A549 treated with DMSO at 1 μM for 4 hours (cell line): ENCODE measurements at places on chromosomes 2 and 18. TPM values are rescaled to one million over a fixed set of nuclear protein-coding genes. Genes with fewer than 3 reads are reported as not detected.

The GMPPA gene
- 35.1 to 37.4 TPM (median 37.1 TPM) in 5 replicates for total RNA-seq

The REG1A gene
- total RNA-seq, result not detected in 5 replicates

The SAG gene
- total RNA-seq, result not detected in 5 replicates

The NPPC gene
- 0.35 to 0.50 TPM (median 0.37 TPM) in 3 of 5 replicates, not detected in the others for total RNA-seq

The COBLL1 gene
- 3.1 to 5.1 TPM (median 4.1 TPM) in 5 replicates for total RNA-seq

The ABCG5 gene
- not detected in 5 replicates for total RNA-seq

The TANK gene
- 32.0 to 52.6 TPM (median 43.5 TPM) in 5 replicates for total RNA-seq

The RAMP1 gene
- not detected in 5 replicates for total RNA-seq

The DPYSL5 gene
- total RNA-seq, result 3.5 to 6.4 TPM (median 4.5 TPM) in 5 replicates

The VWC2L gene
- total RNA-seq, result not detected in 5 replicates

The COL4A4 gene
- total RNA-seq, result 0.89 to 2.7 TPM (median 1.9 TPM) in 5 replicates

The SERPINB12 gene
- not detected in 5 replicates for total RNA-seq

The ZNF521 gene
- total RNA-seq, result not detected in 5 replicates

The ALLC gene
- 0.05 TPM in 1 of 5 replicates, not detected in the others for total RNA-seq

The DSC2 gene
- total RNA-seq, result 1.2 to 2.0 TPM (median 1.5 TPM) in 5 replicates

The ZFAND2B gene
- 18.0 to 22.8 TPM (median 19.9 TPM) in 5 replicates for total RNA-seq

The CMPK2 gene
- total RNA-seq, result 0.87 to 1.6 TPM (median 1.1 TPM) in 5 replicates

The ASAP2 gene
- 30.9 to 47.4 TPM (median 39.9 TPM) in 5 replicates for total RNA-seq

The ESPNL gene
- 0.06 to 0.46 TPM (median 0.18 TPM) in 5 replicates for total RNA-seq

The IL1RN gene
- 0.29 to 0.43 TPM (median 0.34 TPM) in 5 replicates for total RNA-seq

The FIGN gene
- 1.6 to 3.3 TPM (median 2.2 TPM) in 5 replicates for total RNA-seq

The CD226 gene
- total RNA-seq, result 0.02 to 0.17 TPM (median 0.07 TPM) in 5 replicates

The GULP1 gene
- total RNA-seq, result 36.3 to 52.8 TPM (median 39.9 TPM) in 5 replicates

The C18orf54 gene
- 2.1 to 3.5 TPM (median 2.8 TPM) in 5 replicates for total RNA-seq

The UGT1A5 gene
- total RNA-seq, result 0.04 TPM in 1 of 5 replicates, not detected in the others

The POTEF gene
- total RNA-seq, result 0.03 to 0.07 TPM in 2 of 5 replicates, not detected in the others

The EML6 gene
- 1.3 to 1.8 TPM (median 1.5 TPM) in 5 replicates for total RNA-seq

The ZAP70 gene
- 0.05 to 0.10 TPM in 2 of 5 replicates, not detected in the others for total RNA-seq

The EFHD1 gene
- 1.6 to 2.6 TPM (median 1.9 TPM) in 5 replicates for total RNA-seq

The LIMS3 gene
- total RNA-seq, result not detected in 5 replicates

The LBH gene
- total RNA-seq, result 125 to 213 TPM (median 159 TPM) in 5 replicates

The GALNT14 gene
- total RNA-seq, result 45.1 to 52.5 TPM (median 49.1 TPM) in 5 replicates

The FAM161A gene
- total RNA-seq, result 6.2 to 8.7 TPM (median 7.7 TPM) in 5 replicates

The FZD7 gene
- total RNA-seq, result 5.9 to 8.4 TPM (median 7.4 TPM) in 5 replicates

The TMEM198 gene
- 0.54 to 1.3 TPM (median 0.95 TPM) in 5 replicates for total RNA-seq

The GAL3ST2 gene
- total RNA-seq, result 0.23 to 0.40 TPM (median 0.34 TPM) in 4 of 5 replicates, not detected in the other

The PLB1 gene
- 1.1 to 2.0 TPM (median 1.6 TPM) in 5 replicates for total RNA-seq

The STARD6 gene
- not detected in 5 replicates for total RNA-seq

The SULT1C4 gene
- total RNA-seq, result not detected in 5 replicates

The APOB gene
- total RNA-seq, result not detected in 5 replicates

The RBM45 gene
- total RNA-seq, result 10.1 to 14.5 TPM (median 11.8 TPM) in 5 replicates

The C2orf15 gene
- 0.41 to 0.61 TPM (median 0.52 TPM) in 5 replicates for total RNA-seq

The REG3A gene
- total RNA-seq, result not detected in 5 replicates

The MATN3 gene
- total RNA-seq, result 8.9 to 15.9 TPM (median 12.6 TPM) in 5 replicates

The EMILIN1 gene
- 0.23 to 0.46 TPM (median 0.31 TPM) in 4 of 5 replicates, not detected in the other for total RNA-seq

The CDK15 gene
- not detected in 5 replicates for total RNA-seq

The CHRNG gene
- not detected in 5 replicates for total RNA-seq

The CNDP1 gene
- total RNA-seq, result not detected in 5 replicates

The IL36RN gene
- 0.06 to 0.14 TPM (median 0.07 TPM) in 5 replicates for total RNA-seq

The TNFRSF11A gene
- total RNA-seq, result 6.3 to 11.9 TPM (median 9.5 TPM) in 5 replicates

The NEUROD1 gene
- total RNA-seq, result not detected in 5 replicates

The GPR148 gene
- not detected in 5 replicates for total RNA-seq

The ARHGAP28 gene
- 0.03 to 0.37 TPM (median 0.09 TPM) in 5 replicates for total RNA-seq

The CCDC150 gene
- 4.5 to 6.0 TPM (median 4.9 TPM) in 5 replicates for total RNA-seq

The TDRD15 gene
- total RNA-seq, result not detected in 5 replicates

The LRRC30 gene
- total RNA-seq, result not detected in 5 replicates

The CNTNAP5 gene
- total RNA-seq, result not detected in 5 replicates

The CEBPZOS gene
- total RNA-seq, result 41.5 to 49.5 TPM (median 44.1 TPM) in 5 replicates

The OTOS gene
- 0.21 TPM in 1 of 5 replicates, not detected in the others for total RNA-seq
